ENCODE measurements at places on chromosomes 16 and 17. TPM values are rescaled to one million over a fixed set of nuclear protein-coding genes. Genes with fewer than 3 reads are reported as not detected.
A peak's percentile ranks its signal among the peaks of the same experiment; 100 is the strongest.

LRRC37A gene
- total RNA-seq, result 2.9 TPM

DNA sequence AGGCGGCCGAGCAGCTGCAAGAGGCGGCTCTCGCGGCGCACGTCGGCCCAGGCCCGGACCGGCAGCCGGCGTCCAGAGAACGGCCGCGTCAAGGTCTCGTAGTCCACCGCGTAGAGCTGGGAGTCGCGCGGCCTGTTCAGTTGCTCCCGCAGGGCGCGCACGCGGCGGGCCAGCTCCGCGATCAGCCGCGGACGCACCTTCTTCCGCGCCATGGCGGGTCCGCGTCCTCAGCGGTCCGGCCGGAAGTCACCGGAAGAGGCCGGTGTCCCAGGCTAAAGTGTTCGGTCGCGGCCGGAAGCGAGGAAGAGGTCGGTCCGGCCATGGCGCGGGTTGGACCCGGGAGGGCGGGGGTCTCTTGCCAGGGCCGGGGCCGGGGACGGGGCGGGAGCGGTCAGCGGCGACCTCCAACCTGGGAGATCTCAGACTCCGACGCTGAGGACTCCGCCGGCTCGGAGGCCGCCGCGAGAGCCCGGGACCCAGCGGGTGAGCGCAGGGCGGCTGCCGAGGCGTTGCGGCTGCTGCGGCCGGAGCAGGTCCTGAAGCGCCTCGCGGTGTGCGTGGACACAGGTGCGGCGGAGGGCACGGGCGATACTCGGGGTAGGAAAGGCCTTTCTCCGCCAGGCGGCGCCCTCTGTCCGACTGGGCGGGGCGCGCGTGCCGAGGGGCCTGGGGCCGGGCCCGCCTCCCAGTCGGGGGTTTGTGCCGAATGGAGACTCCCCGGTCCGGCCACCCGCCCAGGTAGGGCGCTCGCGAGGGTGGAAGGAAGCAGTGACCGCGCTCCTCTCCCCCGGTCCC lies at the start of gene MRPS34:
Gene MRPS34, minus strand, starts transcription at position 227 of the 795 bp plus-strand sequence. Its CDS starts 15 bp downstream, at position 212.
- peak; percentile 84 for DNase-seq

LITAFD gene
- total RNA-seq, result not detected

- peak; percentile 76 for DNase-seq
These were observed 20.0 kb downstream of the ST6GALNAC1 start for GRCh38 chr17:76623271-76624146.

DNA sequence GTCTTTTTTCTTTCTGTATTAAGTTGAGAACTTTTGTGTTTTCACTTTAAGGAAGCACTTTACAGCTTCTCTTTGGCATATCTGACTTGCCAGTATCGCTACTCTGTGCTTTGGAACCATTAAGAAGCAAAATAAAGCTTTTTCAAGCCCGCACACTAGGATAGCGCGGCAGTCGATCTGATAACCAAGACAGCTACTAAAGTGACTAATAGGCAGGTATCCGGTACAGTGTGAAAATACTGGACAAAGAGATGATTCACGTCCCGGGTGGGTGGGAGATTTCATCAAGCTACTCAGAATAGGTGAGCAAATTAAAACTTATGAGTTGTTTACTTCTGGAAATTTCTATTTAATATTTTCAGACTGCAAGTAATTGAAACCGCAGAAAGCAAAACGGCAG lies 53.8 kb downstream of the SHISA6 start:
- no peak for DNase-seq

- DNase-seq, result no peak
These were observed 317.6 kb downstream of the CBLN1 start for GRCh38 chr16:48963901-48964615.

DNA sequence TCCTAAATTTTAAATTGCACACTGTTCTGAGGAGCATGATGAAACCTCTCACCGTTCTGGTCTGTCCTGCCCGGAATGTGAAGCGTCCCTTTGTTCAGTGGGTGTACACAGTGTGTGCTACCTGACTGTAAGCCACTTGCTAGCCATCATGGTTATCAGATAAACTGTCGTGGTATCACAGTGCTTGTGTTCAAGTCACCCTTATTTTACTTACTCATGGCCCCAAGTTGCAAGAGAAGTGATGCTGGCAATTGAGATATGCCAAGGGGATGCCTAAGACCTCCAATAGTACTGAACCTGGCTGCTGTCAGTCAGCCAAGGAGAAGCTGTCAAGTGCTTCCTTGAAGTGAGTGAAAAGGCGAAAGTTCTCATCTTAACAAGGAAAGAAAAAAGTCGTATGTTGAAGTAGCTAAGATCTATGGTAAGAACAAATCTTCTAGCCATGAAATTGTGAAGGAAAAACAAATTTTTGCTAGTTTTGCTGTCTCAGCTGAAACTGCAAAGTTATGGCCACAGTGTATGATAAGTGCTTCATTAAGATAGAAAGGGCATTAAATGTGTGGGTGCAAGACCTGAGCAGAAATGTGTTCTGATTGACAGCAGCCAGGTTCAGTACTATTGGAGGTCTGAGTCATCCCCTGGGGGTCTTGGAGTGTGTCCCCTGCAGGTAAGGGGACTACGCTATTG lies 5.8 kb downstream of the PIK3R6 start:
- no peak for DNase-seq

ACSM2A gene
- not detected for total RNA-seq

DNA sequence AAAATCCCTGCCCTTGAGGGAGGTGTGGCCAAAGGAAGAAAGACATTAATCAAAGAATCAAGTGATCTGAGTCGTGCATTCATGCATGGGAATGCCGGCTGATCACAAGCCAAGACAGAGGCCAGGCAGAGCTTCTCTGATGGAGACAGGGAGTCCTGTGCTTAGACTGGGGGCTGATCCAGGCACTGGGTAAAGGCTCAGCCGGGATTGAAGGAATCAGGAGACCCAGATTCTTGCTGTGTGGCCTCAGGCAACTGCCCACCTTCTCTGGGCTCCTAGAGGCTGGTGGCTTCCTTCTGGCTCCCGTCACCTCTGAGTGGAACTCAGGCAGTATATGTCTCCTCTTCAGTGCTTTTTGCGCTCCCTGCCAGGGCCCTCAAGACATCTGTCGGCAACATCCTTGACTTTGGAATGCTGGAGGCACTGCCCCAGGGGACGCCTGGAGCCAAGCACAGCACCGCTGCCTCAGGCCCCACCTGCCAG lies 17.7 kb downstream of the RAI1 start:
- DNase-seq, result no peak

MMP2 gene
- 153 TPM for total RNA-seq

DNA sequence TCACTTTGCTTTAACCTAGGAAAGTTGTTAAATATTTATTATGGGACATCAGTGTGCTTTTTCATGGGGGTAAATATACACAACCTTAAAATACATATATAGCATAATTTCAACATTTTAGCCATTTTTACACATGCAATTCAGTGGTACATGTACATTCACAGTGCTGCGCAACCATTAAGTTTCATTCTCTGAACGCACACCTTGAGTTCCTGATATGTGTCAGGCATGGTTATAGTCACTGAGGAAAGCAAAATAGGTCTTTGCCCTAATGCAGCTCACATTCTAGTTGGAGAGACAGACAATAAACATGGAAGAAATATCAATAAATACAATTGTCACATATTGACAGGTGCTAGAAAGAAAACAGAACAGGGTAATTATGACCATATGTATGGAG lies 12.8 kb upstream of the CNEP1R1 start:
- DNase-seq, result no peak

MYH2 gene
- 0.05 TPM for total RNA-seq

ARSG gene
- 5.0 TPM for total RNA-seq

NARF gene
- total RNA-seq, result 73.3 TPM

GRCh38 chr16:30088832-30089624 lies 2.7 kb downstream of the TBX6 start:
- DNase-seq, result no peak

DNA sequence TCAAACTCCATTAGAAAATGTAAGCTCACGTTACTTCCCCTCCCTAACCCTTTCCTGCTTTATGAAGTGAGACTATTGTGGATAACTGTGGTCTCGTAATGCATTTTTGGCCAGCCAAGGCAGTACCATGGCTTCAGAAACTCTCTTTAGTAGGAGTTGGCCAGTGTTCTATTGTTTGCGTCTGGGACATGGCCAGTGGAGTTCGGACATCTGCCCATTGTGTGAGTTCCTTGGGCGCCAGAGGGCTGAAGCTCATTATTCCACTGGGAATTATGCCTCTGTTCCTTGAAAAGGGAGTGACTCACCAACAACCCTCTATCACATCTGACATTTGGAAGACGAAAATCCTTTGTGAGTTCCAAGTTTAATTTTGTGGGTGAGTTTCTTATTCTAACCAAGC lies 319.5 kb upstream of the SOX9 start:
- no peak for DNase-seq

SNRNP25 gene
- total RNA-seq, result 79.1 TPM

CES1 gene
- total RNA-seq, result 0.58 TPM

DNA sequence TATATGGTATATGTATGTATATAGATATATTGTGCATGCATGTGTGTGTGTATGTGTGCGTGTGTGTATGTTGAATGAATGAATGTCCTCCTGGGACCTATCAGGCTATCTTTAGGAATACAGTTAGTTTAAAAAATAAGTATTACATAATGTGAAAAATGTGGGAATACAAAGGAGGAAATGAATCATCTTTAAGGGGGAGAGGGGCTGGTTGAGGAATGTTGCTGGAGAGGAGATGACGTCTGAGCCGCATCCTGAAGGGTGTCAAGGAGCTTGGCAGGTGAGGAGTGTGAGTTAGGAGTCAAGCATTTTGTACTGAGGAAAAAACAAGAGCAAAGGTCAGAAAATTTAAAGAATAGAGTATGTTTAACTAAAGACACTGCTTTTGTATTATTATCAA lies 62.4 kb upstream of the NLK start:
- DNase-seq, result no peak

ELOB gene
- total RNA-seq, result 249 TPM

GRCh38 chr17:59165933-59166342 lies 10.4 kb downstream of the PRR11 start:
- peak; percentile 63 for DNase-seq

DNA sequence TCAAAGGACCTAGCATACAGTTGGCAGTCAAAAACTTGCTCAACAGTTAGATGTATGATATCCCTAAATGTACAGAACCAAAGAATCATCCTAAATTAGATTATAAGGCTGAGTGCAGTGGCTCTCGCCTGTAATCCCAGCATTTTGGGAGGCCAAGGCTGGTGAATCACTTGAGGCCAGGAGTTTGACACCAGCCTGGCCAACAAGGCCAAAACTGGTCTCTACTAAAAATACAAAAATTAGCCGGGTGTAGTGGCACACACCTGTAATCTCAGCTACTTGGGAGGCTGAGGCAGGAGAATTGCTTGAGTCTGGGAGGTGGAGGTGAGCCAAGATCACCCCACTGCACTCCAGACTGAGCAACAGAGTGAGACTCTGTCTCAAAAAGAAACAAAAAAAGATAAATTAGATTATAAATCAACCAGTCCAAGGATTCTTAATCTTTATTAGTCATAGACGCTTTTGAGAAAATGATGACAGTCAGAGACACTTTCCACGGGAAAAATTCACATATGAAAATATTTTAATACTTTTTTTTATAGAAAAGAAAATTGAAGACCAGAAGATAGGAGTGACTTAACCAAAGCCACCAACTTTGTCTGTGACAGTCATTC lies 77.6 kb downstream of the MMD start:
- DNase-seq, result no peak

PRSS21 gene
- total RNA-seq, result not detected

KRT32 gene
- not detected for total RNA-seq

DNA sequence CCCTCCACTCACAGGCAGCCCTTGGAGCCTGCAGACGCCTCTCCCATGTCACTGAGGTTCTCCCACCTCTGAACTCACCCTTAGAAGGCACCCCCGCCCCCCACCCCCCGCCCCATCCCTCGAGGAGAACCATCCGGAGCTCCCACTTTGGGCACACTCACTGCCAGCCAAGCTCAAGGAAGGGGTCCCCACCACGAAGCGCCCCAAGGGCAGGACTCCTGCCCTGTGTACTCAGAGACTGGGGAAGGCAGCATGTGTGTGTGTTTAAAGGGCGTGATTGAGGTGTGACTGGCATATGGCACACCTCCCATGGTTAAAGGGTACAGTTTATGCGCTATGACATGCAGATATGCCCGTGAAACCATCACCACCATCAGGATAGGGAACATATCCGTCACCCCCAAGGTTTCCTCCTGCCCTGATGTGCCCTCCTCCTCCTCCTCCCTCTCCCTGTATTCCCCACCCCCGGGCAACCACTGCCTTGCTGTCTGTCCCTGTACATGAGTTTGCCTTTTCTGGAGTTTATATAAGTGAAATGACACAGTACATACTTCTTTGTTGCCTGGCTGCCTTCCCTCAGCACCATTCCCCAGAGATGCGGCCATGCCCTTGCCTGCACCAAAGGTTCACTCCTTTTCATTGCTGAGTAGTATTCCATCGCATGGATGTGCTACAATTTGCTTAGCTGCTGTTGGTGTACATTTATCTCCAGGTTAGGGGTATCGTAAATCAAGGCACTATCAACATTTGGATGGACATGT lies 14.0 kb upstream of the RBFOX3 start:
- DNase-seq, result no peak

SLC6A2 gene
- not detected for total RNA-seq

DNA sequence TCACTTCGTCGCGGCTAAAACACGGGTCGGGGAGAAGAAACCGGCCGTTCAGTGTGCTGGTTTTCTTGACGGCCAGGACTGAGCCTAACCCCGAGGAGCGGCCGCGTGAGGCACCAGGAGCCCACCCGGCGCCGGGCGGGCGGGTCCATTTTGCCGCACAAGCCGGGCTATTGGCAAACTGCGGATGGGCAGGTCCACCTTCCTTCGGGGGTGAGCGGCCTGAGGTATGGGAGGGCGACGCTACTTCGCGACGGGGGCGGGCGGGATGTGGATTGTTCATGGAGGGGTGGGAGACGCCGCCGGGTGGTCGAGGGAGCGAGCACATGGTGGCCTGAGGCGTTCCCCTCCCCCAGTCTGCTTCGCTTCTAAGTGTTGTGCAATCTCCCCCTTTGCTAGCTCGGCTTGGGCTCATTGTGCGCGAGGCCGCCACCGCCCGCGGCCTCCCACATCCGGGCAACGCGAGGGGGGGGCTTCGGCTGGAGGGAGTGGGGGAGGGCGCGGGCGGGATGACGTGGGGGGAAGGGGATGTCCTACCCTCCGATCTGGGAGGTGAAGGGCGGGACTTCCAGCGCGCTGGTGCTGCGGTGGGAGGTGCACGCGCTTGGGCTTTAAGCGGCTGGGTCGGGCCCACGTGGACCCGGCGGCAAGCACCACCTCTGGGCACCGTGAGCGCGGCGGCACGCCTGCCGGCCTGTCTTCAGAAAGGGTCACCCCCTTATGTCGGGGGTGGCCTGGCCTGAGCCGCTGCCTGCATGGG lies 5.9 kb upstream of the CD68 start:
- peak; percentile 78 for DNase-seq

GRCh38 chr16:65500919-65501318 lies 379.1 kb upstream of the CDH11 start:
- no peak for DNase-seq

GRCh38 chr16:12228602-12229499 lies 252.3 kb downstream of the SNX29 start:
- DNase-seq, result peak; percentile 58

PPP1R9B gene
- 67.1 TPM for total RNA-seq

DNA sequence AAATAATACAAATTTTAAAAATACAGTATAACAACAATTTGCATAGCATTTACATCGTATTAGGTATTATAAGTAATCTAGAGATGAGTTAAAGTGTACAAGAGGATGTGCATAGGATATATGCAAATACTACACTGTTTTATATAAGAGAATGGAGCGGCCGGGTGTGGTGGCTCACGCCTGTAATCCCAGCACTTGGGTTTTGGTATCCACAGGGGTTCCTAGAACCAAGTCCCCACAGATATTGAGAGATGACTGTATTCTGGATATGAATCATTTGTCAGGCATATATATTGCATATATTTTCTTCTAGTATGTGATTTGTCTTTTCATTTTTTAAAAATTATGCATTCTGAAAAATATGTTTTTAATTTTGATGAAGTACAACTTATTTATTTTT lies 77.5 kb upstream of the MSI2 start:
- no peak for DNase-seq

- DNase-seq, result no peak
These were observed 238.4 kb downstream of the BCAS3 start for GRCh38 chr17:60916043-60916442.
